ENCODE measurements at places on chromosomes 4 and X.
A peak's percentile ranks its signal among the peaks of the same experiment; 100 is the strongest.

GRCh38 chr4:2387218-2387617 is 31.2 kb downstream of the ZFYVE28 start:
- peaks cover 23% of the 10 kb centered on the region for H3K4me1 ChIP-seq
- no peak overlapping the region for H3K4me3 ChIP-seq
- H3K27me3 ChIP-seq = no peaks in the 10 kb centered on the region

DNA sequence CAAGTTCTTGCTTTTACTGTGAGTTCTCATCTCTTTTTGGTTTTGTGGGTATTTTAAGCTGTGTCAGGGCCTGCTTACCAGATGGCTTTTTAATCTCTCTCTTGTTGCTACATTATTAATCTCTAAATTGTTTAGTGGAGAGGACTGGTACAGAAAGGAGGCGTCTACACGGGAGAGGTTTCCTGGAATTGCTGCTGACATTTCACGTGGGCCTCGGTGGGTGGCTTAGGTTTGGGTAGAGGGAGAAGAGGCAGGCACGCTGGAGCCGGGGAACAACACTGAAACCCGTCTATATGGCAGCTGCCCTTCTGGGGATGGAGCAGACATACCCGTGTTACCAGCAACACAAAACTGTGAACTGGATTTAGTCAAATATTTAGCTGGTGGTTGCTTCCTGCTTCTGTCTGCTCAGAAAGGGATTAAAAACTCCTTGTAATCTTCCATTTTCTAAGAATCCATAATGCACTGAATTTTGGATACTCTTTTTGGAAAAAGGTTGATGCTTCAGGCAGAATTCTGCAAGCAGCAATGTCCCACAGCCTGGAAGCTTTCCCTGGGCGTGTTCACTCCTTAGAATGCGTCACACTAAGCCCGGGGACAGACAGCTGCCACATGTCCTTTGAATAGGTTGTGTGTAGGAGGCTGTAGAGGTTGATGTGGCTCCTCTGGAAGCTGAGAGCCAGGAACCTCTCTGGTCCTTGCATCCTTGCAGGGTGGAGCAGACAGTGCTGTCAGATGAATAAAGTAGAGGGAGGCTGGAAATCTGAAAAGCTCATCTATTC is 199.8 kb upstream of the GATB start:
- no peak overlapping the region for H3K27ac ChIP-seq
- H3K4me1 ChIP-seq = no peaks in the 10 kb centered on the region
- no peak overlapping the region for H3K4me3 ChIP-seq
- no peaks in the 10 kb centered on the region for H3K27me3 ChIP-seq
- no peaks in the 10 kb centered on the region for H3K36me3 ChIP-seq

DNA sequence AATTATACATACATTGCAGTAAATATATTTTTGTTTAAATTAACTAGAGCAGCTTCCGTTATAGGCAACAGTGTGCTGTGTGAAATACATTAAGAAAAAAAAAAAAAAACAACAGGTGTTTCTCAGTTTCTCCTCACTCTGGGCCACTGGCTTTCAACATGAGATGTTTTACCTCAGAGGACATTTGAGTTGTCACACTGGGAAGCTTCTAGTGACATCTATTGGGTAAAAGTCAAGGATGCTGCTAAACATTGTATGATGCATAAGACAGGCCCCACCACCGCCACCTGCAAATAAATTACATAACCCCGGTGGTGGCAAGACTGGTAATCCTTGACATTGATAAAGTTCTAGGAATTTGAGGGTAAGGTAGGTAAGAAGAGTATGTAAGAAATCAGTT is 1512.2 kb downstream of the C4orf33 start:
- no peaks in the 10 kb centered on the region for H3K36me3 ChIP-seq
- no peak for DNase-seq
- no peaks in the 10 kb centered on the region for H3K4me1 ChIP-seq
- no peak overlapping the region for H3K27ac ChIP-seq
- no peaks in the 10 kb centered on the region for H3K27me3 ChIP-seq

DNA sequence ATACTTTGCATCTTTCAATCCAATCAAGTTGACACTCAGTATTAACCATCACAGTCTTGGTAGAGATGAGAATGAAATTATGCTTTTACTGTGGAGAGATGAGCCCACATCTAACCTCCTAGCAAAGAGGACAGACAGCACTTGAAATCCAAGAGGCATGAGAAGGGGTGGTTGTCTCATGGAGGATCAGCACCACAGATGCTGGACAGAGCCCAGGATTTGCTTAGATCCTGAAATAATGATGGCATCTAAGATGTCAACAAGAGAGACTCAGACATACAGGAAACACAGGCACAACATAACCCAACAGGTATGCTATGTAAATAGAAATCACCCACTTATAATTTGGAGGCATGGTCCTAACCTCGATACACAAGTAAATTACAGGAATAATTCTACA is 74.3 kb upstream of the VCX2 start:
- H3K27me3 ChIP-seq = no peaks in the 10 kb centered on the region
- no peak overlapping the region for H3K4me3 ChIP-seq
- no peaks in the 10 kb centered on the region for H3K36me3 ChIP-seq
- DNase-seq = no peak

DNA sequence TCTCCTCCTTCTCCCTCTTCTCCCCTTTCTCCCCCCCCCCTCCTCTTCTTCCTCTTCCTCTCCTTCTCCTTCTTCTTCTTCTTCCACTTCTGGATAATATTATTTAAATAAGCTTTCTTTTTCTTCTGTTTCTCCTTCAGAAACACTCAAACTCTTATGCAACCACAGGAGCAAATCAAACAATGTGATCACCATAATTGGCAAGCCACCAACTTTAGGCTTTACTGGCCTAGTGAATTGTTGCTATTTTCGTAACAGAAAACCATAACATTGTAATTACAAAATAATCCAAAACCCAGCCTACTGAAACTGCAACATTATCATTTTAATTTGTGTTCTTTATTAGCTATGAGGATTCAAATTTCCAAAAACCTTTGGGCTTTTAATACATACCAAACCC is 14.3 kb downstream of the DCAF8L1 start:
- H3K4me3 ChIP-seq = no peak overlapping the region
- no peak for DNase-seq
- no peak overlapping the region for H3K27ac ChIP-seq
- H3K27me3 ChIP-seq = no peaks in the 10 kb centered on the region

GRCh38 chr4:36308150-36308549 is 26.7 kb downstream of the DTHD1 start:
- H3K4me3 ChIP-seq = no peak overlapping the region
- no peaks in the 10 kb centered on the region for H3K27me3 ChIP-seq
- peaks cover 15% of the 10 kb centered on the region for H3K4me1 ChIP-seq
- DNase-seq = no peak
- no peak overlapping the region for H3K27ac ChIP-seq

- H3K27ac ChIP-seq = peak overlapping the region; percentile 29
- no peak for DNase-seq
- H3K36me3 ChIP-seq = peaks cover 18% of the 10 kb centered on the region
- no peaks in the 10 kb centered on the region for H3K27me3 ChIP-seq
- peaks cover 19% of the 10 kb centered on the region for H3K4me1 ChIP-seq
Measured at GRCh38 chrX:23784470-23785331, 1.7 kb downstream of the SAT1 start.

DNA sequence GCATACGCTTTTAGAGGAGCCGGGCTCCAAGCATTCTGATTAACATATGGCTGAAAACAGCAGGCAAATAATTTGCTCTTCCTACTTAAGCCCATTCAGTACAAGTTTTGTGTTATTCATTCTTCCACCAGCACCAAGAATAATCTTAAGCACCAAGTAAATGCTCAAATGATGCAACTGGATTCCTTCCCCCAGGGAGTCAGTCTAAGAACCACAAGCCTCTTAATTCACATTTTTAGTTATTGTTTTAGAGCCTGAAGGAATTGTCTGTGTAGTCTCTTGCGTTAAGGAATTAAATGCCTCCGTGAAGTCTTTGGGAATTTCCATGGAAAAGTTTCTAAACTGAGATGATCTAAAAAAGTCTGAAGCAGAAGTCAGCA is 61.5 kb upstream of the MAGEB2 start:
- H3K4me1 ChIP-seq = no peaks in the 10 kb centered on the region
- no peak for DNase-seq
- H3K36me3 ChIP-seq = no peaks in the 10 kb centered on the region
- H3K4me3 ChIP-seq = no peak overlapping the region

DNA sequence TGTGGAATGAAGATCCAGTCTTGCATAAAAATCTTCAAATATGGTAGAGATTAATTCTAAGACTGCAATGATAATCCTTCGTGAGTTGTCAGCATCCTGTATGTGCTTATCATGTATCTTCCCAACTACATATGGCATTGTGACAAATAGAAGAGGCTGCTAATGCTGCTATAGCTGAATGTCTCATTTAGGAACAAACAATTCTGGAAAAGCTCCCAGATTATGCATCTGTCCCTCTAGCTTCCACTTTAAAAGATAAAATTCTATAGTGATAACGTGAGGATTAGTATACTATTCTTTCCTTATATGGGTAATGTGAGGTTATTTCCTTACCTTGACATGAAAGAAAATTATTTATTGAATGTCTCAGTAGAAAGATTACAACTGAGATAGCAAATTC is 930.9 kb downstream of the DMD start:
- H3K4me1 ChIP-seq = no peaks in the 10 kb centered on the region
- no peaks in the 10 kb centered on the region for H3K36me3 ChIP-seq
- H3K27ac ChIP-seq = no peak overlapping the region
- no peaks in the 10 kb centered on the region for H3K27me3 ChIP-seq

GRCh38 chrX:143536176-143536575 is 18.9 kb upstream of the SPANXN3 start:
- no peak for DNase-seq
- no peak overlapping the region for H3K4me3 ChIP-seq
- no peaks in the 10 kb centered on the region for H3K36me3 ChIP-seq
- H3K27ac ChIP-seq = no peak overlapping the region
- H3K4me1 ChIP-seq = no peaks in the 10 kb centered on the region
- no peaks in the 10 kb centered on the region for H3K27me3 ChIP-seq

DNA sequence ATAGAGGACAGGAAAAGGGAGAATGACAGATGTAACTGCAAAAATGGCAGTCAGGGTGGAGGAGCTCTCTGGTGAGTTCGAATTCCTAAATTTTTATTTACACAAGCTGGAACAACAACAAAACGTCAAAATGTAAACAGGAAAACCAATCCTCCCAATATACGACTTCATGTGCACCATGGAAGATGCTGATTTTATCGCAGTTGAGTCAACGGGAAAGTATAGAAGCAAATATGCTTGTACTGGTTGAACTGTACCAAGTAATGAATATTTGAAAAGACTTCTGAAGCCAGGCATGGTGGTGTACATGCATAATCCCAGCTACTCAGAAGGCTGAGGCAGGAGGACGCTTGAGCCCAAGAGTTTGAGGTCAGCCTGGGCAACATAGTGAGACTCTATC is 15.4 kb downstream of the STX18 start:
- H3K4me3 ChIP-seq = no peak overlapping the region
- H3K36me3 ChIP-seq = no peaks in the 10 kb centered on the region
- no peak overlapping the region for H3K27ac ChIP-seq
- H3K27me3 ChIP-seq = no peaks in the 10 kb centered on the region

Data from CD4-positive, alpha-beta T cell (primary cell).